ENCODE measurements at places on chromosomes 4 and X.

- no peak for DNase-seq
Observed at GRCh38 chrX:55593296-55593695, 29.9 kb upstream of the FOXR2 start.

DNA sequence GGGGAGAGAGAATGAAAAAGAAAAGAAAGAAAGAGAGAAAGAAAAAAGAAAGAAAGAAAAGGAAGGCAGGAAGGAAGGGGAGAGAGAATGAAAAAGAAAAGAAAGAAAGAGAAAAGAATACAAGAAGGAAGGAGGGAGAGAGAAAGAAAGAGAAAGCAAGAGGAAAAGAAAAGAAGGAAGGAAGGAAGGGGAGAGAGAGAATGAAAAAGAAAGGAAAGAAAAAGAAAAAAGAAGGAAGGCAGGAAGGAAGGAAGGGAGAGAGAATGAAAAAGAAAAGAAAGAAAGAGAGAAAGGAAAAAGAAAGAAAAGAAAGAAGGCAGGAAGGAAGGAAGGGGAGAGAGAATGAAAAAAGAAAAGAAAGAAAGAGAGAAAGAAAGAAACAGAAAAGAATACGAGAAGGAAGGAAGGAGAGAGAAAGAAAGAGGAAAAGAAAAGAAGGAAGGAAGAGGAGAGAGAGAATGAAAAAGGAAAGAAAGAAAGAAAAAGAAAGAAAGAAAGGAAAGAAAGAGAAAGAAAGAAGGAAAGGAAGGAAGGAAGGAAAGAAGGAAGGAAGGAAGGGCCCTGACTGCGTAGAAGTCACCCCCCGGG is 15.1 kb upstream of the P2RY8 start:
- no peak for DNase-seq

DNA sequence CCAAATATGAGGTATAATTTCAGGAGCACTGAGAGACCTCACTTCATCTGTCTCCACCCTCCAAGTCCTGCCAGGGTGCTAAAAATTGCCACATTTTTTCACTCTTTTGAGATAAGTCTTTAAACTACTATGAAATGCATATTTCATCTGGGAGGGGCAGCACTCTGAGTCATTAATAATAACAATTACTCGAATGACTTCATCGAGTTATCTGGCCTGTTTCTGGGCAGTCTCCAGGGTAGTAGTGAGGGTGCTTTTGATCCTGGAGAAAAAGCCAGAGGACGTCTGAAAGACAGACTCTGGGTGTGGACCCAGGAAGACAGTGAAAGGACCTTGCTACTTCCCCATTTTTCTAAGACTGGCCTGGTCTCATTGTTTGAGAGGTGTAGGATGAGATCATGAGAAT is 42.3 kb upstream of the SRD5A3 start:
- no peak for DNase-seq

DNA sequence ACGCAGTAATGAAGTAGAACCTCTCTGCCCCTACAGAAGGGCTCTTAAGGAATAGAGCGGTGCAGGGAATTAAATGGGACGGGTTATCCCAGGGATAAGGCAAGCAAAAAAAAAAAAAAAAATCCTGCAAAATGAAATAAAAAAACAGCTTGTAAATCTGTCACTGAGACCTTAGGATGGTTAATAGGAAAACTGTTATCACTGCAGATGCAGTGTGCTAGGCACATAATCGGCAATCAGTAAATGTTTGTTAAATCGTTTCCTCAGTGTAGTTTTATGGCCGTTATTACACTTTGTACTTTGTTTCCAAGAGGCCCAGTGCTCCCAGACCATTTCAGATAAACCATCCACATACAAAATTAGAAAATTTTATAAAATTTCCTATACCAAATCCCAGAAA is 1.0 kb downstream of the HNRNPH2 start:
- DNase-seq, result no peak

All from NCI-H748 treated with DMSO at 0.1 percent for 48 hours (cell line).